ENCODE measurements at places on chromosomes 13 and 19.

DNA sequence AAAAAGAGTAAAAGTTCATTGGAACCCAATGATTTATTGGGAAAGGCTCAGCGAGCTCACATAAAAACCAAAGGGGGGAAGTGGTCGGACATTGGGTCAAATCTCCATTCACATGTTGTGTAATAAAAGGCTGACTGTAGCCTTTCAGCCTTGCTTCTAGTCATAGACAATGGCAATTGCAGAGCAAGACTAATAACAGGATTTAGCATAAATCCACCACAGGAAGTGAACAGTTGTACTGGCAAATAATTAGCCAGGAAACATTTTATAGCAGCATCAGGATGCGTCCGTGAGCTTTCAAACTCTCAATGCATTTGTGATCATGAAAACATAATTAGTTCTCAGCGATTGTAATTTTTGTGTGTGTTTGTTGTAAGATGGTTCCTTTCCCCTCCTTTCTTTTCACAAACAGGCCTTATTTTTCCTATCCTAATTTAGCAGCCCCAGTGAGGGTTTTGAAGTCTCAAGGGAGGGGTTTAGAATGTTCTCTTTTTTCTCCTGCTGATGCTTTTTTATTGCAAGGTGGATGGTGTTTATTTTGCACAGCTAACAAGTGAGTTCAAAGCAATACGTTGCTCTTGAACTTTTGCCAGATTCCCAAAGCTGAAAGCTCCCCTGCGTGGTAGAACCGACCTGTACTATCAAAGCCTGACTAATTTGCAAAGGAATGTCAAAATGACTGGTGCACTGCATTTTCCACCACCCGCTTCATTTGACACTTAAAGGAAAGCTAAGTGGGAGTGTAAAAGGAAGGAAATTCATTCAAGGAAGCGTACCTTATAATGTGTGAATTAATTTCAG is 105.6 kb downstream of the SPRY2 start:
- no peak for DNase-seq

DNA sequence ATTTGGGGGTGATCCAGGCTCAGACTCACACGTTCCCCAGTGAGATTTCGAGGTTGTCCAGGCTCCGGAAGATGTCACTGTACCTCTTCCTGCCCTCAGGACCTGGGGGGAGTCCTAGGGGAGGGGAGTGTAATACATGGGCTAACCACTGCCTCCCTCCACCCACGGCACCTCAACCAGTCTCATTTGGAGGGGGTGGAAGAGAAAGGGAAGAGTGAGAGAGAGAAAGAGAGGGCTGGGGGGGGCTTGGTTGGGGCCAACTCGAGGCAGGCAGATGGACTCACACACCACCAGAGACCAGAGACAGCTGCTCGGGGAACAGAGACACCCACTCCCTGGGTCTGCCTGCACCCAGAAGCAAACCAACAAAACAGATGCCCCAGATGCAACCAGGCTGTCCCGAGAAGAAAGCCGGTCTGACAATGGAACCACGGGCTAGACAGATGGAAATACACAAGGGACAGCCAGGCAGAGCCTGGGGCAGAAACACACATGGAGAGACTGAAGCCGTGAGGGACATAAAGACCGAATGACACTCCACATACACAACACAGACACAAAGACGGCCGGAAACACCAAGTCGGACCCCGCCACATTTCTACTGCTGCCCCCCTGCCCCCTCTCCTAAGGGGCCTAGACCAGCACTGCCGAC is 825 bp downstream of the GMIP start:
- DNase-seq, result no peak

DNA sequence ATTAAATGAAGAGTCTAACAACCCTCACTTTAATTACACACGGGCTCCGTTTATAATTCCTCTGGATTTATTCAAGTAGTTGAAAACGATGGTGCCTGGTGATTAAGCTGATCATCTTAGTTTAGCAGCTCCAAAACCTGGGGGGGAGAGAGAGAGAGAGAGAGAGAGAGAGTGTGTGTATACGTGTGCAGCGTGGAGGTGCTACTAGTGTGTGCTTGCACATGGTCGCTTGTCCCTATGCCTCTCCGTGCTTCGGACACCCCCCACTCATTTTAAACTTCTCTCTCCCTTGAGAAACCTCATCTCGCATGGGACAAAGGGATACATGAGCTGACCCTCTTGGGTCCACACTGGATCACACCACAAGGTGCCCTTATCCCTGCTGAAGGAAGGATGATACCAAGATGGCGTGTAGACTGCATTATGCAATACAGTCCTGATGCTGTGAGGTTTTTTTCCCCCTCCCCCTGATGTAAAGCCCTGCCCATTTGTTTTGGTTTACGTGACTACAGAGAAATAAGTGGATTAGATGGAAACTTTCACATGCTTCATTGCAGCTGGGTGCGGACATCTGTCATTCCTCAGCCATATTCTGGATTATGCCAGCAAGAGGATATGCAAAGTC is 320.8 kb downstream of the ZNF536 start:
- no peak for DNase-seq

DNA sequence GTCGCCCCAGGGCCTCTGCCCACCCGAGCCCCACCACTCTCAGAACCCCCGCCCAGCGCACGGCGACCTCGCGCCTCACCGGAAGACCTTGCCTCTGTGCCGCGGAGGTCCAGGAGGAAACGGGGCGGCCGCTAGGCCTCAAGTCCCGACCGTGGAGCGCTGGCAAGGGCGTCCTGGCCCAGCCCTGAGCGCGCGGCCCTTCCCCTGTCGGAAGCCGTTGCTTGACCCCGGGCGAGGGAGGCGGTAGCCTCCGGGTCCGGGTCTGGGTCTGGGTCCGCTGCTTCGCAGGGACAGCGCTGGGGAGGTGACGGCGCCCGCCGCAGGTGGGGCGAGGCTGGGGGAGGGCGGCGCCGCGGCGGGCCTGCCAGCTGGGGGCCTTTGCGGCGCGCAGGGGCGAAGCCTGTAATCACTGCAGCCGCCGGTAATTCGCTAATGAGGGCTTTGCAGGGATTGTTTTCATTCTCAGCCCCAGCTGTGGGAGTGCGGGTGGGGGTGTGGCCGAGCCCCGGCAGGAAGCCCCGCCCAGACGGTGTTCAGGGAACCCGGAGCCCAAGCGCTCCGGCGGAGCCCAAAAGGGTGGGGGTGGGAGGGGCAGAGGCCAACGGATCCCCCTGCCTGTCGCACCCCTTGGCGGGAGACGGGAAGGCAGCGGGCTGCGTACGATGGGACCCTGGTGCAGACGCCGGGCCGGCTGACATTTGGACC is 8.6 kb downstream of the C19orf25 start:
- no peak for DNase-seq

DNA sequence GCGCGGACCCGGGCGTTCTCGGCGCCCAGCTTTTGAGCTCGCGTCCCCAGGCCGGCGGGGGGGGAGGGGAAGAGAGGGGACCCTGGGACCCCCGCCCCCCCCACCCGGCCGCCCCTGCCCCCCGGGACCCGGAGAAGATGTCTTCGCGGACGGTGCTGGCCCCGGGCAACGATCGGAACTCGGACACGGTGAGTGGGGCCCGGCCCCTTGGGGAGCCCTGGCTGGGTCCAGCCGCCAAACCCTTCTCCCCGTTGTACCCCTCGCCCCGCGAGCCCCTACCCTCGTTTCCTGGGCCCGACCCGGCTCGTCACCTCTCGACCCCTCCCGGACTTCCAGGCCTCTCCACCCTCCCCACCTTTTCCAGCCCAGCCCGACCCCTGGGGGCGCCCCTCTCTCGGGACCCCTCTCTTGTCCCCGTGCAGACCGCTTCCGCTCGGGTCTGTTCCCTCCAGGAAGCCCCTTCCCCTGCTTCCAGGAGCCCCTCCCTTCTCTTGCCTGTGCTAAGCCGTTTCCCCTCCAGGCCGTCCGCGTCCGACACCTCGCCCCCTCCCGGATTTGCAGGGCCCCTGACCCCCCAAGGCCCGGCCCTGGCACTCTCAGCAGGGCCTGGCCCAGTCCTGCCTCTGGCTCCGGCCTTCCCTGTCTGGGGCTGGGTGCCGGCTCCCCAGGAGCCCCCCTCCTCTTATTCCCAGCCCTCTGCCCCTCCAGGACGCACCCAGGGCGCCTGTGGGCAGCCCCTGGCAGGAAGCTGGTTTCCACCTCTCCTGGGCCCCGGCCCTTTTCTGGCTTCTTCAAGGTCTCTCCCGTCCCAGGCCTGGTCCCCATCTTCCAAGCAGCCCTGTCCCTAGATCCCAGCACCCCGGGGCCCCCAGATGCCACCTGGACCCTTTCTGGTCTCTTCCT is 632 bp downstream of the MARK4 start:
- no peak for DNase-seq

GRCh38 chr13:111527614-111528229 is 207.3 kb downstream of the TEX29 start:
- no peak for DNase-seq

DNA sequence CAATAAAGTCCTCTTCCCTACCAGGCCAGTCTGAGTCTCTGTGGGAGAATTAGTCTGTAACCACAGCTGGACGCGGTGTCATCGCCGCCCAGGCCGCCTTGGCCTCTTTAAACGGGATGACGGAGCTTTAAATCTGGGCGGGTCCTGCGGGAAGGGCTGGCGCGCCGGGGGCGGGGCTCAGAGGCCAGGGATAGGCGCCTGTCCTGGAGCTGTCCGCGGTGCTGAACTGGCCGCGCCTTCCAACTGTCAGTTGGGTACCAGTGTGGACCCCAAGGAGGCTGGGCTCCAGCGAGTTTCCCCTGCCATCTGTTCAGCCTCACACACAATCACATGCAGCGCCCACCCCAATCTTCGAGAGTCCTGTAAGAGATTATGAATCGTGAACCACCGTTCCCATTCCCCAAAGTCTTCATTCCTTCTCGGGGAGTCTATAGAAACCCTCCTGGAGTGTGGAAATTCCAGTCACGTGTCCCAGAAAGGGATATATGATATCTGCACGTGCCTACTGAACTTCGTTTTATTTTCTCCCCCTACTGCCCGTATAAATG is 11.5 kb downstream of the APLP1 start:
- peak; percentile 73 for DNase-seq

GRCh38 chr13:26222520-26223046 is 469 bp upstream of the RNF6 start:
- DNase-seq, result no peak

DNA sequence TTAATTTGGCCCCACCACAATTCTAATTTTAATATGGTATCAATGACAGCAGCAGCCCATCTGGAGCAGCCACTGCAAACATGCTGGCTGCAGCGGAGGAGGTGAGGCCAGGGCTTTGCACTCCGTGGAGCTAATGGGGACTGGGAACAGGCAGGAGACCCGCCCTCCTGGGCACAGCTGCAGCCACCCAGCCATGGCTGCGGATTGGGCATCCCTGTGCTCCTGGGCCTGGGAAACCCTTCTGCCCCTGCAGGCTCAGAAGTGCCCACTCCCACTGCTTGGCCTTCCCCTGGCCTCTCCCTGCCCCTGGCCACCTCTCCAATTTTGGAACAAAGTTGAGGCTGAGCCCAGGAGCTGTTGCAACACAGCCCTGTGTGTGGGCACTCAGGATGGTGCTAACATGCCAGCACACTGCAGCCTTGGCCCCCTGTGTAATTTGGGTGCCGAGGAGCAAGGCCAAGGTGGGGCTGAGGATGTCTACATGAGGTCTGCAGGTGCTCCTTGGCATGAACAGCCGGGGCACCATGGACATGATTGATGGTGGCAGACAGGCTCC is 123.6 kb downstream of the PCDH9 start:
- DNase-seq, result no peak

GRCh38 chr19:42352301-42353259 is 27.1 kb downstream of the MEGF8 start:
- no peak for DNase-seq

DNA sequence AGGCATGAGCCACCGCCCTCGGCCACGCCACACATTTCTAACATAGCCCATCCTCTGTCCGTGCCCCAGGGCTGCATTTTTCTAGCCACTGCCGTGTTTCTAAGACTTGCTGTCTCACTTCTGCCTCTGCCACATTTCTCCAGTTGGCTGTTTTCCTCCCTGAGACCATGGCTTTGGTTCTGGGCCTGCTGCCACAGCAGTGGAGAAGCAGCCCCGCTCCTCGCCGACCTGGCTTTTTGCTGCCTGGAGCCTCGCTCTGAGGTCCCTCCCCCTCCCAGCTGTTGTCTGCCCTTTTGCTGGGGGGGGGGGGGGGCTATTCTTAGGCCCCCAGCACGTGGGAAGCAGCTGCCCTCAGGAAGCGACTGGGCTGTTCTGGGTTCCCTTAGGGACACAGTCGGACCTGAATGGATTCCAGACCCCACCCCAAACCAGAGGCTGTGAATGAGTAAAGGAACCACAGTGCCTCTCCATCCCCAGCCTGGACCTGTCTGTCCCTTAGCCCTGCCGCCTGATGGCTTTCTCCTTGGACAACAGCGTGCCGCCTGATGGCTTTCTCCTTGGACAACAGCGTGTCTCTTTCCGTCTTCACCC is 3.3 kb downstream of the GYS1 start:
- DNase-seq, result no peak
